ENCODE measurements at places on chromosomes 6 and 20.

DNA sequence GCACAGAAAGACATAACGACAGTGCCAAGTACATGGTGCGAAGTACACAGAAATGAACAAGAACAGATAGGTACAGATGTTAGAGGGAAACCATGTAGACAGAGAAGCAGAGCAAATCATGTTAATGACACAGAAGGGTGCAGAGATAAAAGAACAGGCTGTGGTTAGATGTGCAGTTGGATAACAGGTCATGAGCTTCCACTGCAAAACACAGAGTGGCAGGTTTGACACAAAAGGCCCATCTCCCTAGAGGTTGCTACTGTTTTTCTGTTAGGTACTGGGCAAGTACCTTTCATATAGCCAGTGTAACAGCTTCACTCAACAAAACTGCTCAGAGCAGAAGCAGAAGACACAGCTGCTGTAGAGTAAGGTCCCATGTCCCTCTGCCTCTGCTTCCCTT lies 84.6 kb downstream of the AK9 start:
- DNase-seq = no peak

GRCh38 chr6:116994447-116994846 lies 117.4 kb downstream of the RFX6 start:
- no peak for DNase-seq

GRCh38 chr6:125203395-125203794 lies 49.8 kb downstream of the TPD52L1 start:
- DNase-seq = no peak

GRCh38 chr6:40936818-40937251 lies 102.2 kb downstream of the UNC5CL start:
- no peak for DNase-seq

DNA sequence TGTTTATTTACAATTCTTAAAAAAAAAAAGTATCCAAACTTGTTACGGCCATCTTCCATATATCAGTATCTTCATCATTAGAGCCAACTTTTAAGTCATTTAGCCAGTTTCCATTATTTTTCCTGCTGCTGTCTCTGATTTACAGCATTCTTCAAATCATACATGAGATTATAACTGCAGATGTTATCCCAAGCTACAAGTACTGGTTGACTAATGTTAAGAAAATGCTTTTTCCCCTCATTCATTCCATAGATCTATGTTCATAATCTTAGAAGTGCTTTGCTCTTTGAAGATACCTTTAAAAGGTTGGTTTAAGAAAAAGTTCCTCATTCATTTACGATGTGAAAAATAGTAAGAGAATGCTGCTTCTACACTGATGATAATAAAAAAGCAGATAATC lies 158.7 kb downstream of the RNGTT start:
- DNase-seq = no peak

DNA sequence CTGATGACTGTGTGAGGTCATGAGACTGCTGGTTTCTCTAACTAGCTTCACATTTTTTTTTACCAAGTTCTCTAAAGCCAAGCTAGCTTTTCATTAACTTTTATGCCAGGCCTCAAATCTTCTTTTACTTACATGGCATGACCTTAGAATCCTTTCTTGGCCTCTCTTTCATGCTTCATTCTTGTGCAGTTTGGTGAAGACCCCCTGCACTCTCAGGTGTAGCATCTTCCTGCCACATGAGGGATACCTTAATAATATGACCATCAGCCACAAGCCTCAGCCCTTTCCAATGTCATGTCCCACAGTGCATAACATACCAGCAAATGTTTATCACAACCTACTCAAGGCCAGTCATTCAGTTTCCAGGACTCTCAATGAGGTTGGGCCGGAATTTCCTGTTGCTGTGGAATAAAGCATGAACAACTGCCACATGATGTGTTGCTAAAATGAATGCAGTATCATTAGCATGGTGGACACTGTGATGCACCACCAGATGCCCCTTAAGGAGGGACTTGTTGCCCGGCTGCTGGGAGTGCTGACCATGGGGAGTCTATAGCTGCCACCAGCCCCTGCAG lies 72.2 kb downstream of the RIN2 start:
- DNase-seq = no peak

DNA sequence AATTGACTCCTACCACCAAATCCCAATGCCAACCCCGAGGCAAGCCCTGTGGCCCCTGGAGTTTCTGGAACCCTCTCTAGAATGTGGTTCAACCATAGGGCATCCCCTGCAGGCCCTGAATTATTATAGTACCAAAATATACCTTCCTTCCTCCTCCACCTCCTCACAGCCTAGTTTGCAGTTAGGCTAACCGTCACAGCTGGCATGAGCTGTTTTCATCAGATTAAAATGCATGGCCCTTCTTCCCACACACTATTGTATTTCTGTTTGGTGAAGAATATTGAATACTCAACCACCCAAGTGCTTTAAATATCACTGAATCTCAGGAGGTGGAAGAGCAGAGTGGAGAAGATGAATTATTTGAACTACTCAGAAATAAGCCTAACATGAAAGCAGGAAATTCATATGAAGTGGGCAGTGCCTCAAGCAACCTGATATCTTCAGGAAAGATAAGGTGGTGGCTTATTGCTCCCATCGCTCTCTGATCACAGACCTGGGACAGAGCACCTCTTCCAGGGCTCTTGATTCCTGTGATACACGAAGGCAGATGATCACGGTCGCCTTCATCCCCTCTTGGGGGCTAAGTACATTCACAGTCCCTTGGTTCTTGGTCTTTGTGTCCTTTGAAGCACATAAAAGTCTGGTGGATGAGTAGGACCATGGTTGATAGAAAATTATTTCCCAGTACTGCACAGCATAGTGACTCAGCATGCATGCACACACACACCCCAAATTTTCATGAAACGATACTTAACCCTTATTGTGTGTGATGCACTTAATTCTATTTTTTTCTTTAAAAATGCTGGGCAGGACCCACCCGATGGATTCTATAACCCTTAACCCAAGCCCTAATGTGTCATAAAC lies 90.9 kb downstream of the PSMG4 start:
- DNase-seq = no peak

DNA sequence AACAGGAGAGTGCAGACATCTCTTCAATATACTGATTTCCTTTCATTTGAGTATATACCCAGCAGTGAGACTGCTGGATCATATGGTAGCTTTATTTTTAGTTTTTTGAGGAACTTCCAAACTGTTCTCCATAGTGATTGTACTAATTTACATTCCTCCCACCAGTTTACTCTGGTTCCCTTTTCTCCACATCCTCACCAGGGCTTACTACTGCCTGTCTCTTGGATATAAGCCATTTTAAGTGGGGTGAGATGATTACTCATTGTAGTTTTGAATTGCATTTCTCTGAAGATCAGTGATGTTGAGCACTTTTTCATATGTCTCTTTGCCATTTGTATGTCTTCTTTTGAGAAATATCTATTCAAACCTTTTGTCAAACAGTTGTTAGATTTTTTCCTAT lies 64.9 kb upstream of the HMGCLL1 start:
- DNase-seq = no peak

DNA sequence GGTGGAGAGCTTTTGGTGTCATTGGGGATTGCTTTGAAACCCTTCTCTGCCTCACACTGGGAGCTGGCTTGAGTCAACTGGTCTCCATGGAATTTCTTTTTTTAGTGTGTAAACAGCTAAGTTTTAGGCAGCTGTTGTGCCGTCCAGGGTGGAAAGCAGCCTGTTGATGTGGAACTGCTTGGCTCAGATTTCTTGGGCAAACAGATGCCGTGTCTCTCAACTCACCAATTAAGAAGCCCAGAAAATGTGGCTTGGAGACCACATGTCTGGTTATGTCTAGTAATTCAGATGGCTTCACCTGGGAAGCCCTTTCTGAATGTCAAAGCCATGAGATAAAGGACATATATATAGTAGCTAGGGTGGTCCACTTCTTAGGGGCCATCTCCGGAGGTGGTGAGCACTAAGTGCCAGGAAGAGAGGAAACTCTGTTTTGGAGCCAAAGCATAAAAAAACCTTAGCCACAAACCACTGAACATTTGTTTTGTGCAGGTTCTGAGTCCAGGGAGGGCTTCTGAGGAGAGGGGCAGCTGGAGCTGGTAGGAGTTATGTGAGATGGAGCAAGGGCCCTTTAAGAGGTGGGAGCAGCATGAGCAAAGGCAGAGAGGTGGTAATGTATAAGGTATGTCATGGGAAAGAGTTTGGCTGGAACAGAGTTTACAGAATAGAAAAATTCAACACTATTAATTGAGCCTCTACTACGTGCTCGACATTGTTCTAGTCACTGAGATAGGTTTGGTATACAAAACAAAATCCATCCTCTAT lies 31.2 kb downstream of the SRSF3 start:
- DNase-seq = no peak

DNA sequence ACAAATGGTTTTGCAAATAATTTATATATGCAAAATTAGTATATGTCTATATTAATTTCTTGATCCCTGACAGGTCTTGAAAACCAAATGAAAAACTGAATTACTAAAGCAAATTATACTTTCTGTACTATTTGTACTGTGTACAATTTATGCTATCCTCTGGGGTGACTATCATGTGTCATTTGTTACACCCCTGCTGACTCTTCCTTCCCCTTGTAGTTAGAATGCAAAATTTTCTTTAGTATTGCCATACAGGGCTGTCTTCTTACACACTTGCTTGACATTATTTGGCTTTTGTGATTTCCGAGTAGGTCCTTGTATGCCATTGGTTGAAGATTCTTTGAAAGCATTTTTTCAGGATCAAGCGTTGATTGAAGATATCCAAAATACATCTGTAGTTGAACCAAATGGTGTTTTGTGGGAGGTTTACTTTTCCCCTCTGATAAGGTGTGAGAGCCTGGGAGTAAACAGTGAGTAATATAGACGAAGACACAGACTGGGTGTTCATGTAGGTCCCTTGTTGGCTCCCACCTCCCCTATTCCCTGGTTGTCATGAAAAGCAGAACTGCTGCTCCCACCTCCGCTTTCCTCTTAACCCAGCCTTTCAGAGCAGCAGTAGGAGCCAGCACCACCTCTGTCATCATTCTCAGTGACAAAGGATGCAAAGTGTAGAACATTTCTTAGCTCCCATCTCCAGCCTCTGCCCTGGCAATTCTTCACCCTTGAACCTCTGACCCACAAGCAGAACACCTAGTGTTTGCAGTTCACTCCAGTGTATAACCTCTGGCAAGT lies 29.0 kb downstream of the NCOA7 start:
- no peak for DNase-seq

GRCh38 chr6:128410584-128410983 lies 109.8 kb downstream of the PTPRK start:
- no peak for DNase-seq

GRCh38 chr6:112054555-112055190 lies 769 bp downstream of the CCN6 start:
- no peak for DNase-seq

GRCh38 chr20:35529552-35529951 lies at the start of gene C20orf173:
C20orf173 (minus strand) TSS chr20:35529652; CDS start chr20:35529373, 279 bp downstream.
- DNase-seq = no peak

- DNase-seq = no peak
These were observed 346.5 kb upstream of the PLCB4 start for GRCh38 chr20:8722277-8722928.

DNA sequence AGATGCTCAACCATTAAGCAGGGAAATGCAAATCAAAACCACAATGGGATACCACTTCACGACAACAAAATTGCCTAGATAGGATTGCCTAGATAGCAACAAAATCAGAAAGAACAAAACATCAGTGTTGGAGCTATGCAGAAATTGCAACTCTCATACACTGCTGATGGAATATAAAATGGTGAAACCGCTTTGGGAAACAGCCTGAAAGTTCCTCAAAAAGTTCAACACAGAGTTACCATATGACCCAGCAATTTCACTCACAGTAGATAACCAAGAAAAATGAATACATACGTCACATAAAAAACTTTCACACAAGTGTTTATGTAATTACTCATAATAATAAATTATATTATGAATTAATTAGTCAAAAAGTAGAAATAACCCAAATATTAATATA lies 78.3 kb downstream of the MAFB start:
- no peak for DNase-seq

DNA sequence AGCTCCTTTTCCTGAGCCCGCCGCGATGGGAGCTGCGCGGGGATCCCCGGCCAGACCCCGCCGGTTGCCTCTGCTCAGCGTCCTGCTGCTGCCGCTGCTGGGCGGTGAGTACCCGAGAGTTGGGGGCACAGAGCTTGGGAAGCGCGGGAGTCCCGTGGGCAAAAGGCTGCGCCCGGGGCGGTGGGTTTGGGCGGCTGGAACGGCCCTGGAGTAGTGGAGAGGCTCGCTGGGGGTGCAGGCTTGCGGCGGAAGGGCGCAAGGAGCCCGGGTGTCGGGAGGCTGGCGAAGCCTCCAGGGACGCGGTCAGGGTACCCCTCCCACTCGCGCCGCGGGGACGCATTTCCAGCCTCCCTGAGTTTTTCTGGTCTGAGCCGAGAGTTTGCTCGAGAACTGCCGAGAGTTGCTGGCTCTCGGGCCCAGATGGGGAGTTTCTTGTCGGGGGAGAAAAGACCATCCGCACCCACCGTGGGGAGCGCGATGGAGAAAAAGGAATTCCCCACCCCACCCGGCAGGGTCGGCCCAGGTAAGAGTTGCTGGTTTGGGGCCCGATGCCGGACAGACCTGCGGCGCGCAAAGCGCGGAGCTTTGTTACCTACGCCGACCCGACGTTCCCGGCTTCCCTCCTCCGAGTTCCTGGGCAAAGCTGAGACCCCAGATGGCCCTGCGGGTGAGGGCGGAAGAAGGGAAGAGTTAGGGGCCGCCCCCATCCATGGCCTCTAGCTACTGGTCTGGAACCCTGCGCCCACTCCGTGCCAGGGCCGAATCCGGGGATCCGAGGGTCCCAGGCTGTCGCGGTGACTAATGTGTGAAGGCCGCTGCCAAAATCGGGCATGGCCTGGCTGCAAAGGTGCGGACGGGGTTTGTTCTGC lies 584 bp downstream of the PTK7 start:
- DNase-seq = no peak

- no peak for DNase-seq
These were observed 91.5 kb upstream of the RPS6KA2 start for GRCh38 chr6:166718516-166718915.

DNA sequence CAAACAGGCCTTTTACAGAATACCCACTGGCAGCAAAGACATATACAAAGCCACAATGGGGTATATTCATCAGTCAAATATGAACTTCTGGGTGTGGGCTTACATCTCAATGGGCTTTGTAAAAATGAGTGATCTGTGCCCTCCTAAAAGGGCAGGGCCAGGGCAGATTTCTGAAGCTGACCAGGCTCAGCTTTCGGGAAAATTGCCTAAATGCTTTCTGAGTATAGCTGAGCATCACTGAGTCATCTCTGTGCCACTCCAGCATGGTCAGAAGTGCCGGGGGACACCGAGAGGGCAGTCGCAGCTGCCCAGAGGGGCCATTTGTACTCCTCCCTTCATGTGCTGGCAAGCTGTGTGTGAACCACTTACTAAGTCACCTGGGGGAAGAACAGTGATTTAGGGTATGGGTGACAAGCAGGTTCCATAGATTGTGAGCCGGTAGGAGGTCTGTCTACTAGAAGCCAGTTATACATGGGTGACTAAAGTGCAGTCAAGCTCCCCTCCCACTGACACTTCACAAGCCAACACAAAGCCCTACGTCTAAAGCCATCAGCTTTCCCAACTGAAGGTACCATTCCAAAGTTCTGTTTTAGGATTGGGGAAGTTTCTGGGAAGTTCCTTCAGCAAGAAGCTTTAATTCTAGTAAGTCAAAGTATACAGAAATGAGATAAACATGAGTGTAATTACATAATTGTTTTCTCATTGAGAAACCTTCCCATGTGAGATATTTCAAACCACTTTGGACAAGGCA lies 147.6 kb upstream of the TAB2 start:
- DNase-seq = no peak

Measured in activated CD4-positive, CD25-positive, alpha-beta regulatory T cell treated with anti-CD3 and anti-CD28 coated beads, Interleukin-2, amount 50 U/mL, for 72 hours (primary cell).